ENCODE measurements at places on chromosomes 5 and 9.
A peak's percentile ranks its signal among the peaks of the same experiment; 100 is the strongest.

DNA sequence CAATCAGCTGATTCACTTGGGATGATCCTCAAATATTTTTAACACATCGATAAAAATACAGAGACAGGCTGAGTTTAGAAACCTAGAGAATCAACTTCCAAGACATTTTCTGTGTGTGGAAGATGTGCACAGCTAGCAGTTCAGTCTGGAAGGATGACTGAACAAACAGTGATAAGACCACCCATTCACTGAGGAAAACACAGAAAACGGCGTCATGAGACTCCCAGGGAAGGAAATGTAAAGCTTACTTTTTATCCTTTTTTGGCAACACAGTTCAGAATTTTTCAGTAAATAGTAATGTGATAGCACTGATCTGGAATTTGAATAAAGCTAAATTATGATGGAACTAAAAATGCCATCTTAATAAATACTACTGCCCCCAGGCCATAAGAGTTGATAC is 277.6 kb downstream of the SEMA5A start:
- DNase-seq: no peak

DNA sequence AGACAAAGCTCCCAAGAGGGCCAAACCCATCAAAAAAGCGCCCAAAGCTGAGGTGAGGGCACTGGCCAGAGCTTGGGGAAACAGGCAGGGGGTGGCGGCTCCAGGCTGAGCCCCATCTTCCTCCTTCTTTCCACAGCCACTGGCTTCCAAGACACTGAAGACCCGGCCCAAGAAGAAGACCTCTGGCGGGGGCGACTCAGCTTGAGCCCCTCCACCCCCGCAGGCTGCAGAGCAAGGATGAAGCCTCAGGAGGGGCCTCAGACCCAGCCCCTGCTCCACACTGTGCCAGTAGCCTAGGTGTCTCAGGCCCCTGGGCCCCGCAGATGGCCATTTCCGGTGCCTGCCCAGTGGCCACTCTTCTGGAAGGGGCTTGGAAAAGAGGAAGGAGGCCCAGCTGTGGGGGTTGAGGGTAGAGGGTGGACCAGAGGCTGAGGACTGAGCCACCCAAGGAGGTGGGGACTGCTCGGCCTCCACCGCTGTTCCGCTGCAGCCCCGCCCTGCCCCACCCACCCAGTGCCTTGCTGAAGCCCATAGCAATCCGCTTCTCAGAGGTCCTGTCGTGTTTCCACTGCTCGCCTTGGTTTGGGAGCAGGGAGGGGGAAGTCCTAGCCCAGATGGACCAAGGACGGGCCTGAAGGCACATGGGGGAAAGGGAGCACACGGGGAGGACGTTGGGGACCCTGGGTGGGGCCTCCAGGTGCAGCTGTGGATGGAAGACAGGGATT is 6.9 kb downstream of the REEP2 start:
- DNase-seq: no peak

DNA sequence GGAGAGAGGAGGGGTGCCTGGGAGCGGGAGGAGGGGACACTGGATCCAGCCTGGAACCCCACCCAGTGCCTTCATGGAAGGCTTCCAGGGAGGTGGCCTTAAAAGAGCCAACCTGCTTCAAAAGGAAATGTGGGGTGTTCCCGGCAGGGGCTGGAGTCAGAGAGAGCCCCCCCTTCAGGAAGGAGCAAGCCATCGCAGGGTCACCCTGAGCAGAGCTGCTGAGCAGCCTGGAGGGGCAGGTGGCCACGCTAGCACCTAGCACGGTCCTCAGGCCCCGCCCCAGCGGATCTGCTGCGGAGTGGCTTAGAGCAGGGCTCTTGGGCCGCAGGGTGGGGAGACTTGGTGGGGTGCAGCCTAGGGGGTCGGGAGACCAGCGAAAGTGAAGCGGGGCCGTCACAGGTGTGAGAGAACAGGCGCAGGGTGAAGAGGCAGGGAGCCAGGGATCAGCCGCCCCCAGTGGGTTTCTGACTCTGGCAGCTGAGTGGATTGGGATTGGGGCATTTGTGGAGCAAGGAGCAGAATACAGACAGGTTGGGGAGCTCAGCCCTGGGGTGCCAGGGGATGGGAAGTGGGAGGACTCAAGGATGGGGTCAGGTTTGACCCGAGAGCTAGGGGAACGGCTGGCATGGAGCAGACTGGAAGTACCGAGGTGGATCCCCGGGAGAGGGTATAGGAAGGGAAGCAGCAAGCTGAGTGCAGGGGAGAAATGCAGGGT is 1.5 kb downstream of the LCN2 start:
- DNase-seq: no peak

- DNase-seq: no peak
These were observed 61.2 kb downstream of the ELL2 start for GRCh38 chr5:95900383-95900958.

GRCh38 chr9:98074115-98074990 is 17.8 kb downstream of the NANS start:
- peak; percentile 31 for DNase-seq

DNA sequence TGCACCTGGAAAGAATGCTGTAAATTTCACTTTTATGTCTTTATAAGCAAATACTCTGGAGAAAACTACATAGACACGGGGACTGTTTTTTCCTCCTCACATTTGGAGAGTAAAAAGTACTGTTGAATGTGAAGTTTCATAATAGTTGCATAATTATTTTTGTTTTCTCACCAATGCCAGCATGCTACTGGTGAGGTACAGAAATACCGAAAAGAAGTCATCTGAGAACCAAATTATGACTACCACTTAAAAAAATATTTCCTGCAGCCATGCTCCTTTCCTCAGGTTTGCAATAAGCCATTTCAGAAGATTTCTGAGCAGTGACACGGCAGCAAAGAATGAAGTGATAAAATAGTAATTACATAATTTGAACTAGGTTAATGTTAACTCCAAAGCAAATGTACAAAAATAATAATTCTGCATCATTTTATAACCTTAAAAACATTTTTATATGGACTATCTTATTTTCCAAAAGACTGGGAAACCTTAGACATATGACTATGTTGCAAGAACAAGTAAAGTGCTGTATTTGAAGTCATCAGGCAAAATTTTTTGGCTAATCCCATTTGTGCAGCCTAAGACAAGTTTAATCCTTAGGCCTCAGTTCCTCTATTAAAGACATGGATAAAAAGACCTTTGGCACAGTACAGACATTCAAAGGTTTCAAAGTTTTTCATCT is 144.7 kb downstream of the PCSK1 start:
- DNase-seq: no peak

- no peak for DNase-seq
These were observed 1.0 kb upstream of the TRIM7 start for GRCh38 chr5:181205761-181206649.

- DNase-seq: no peak
These were observed 276.5 kb downstream of the SLIT3 start for GRCh38 chr5:169024421-169024820.

DNA sequence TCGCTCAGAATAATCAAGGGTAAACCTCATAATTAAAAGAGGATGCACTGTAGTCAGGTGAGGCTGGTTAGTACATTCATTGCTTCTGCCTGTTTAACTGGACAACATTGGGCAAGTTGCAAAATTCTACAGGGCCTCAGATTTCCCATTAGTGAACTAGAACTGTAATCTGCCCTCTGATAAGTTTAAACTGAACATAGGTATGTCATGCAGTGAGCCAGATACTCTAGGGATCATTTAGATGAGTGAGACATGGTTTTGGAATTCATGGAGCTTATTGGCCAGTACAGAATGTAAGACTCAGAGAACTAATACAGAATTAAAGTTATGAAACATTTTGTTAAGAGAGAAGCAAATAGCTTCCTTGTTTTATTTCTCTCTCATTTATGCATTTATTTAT is 35.9 kb downstream of the RNF44 start:
- DNase-seq: no peak

GRCh38 chr5:160903551-160903950 is 51.5 kb upstream of the ATP10B start:
- no peak for DNase-seq

Data from activated naive CD4-positive, alpha-beta T cell (primary cell).